ENCODE measurements at places on chromosomes 12 and 14. TPM values are rescaled to one million over a fixed set of nuclear protein-coding genes. Genes with fewer than 3 reads are reported as not detected.

CNOT2 gene
- 93.4 TPM for total RNA-seq

PSMC6 gene
- 135 TPM for total RNA-seq

TBX3 gene
- total RNA-seq = 7.1 TPM

TPPP2 gene
- total RNA-seq = not detected

PTPN21 gene
- 1.5 TPM for total RNA-seq

RPL36AL gene
- total RNA-seq = 110 TPM

GYS2 gene
- not detected for total RNA-seq

VDR gene
- 15.9 TPM for total RNA-seq

ZFHX2 gene
- not detected for total RNA-seq

GRCh38 chr12:66661357-66661756, 17.5 kb downstream of the GRIP1 start:
- no peak for DNase-seq

GRCh38 chr12:121839993-121840761, 18.5 kb downstream of the HPD start:
- DNase-seq = no peak

DNA sequence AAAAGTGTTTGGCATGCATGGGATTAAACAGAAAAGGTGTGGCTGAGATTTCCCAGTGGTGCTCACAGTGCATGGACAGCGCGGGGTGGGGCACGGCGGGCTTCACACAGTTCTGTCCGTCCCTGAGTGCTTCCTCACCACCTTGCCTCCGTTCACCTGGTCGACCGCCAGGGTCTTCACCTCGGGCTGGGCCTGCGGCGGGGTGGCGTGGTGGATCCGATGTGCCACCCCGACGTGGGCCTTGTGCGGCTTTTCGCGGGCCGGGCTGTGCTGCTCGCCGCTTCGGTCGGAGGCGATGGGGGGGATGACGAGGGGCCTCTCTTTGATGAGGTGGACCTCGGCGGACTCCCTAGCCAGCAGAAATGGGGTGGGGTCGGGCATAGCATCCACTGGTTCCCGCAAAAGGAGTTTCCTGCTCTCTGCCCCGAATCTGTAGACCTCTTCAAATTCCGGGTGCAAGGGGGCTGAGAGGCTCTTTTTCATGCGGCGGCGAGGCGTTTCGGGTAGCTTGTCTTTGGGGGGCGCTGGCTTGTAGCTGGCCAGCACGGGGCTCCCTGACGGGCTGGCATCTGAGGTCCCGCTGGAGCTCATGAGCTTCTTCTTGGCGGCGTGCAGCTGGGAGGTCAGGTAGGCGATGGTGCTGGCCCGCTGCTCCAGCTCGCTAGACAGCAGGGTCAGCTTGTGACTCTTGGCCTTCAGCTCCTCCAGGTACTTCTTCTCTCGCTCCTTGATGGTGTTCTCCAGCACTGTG, 35.5 kb downstream of the CCDC92 start:
- no peak for DNase-seq

DNA sequence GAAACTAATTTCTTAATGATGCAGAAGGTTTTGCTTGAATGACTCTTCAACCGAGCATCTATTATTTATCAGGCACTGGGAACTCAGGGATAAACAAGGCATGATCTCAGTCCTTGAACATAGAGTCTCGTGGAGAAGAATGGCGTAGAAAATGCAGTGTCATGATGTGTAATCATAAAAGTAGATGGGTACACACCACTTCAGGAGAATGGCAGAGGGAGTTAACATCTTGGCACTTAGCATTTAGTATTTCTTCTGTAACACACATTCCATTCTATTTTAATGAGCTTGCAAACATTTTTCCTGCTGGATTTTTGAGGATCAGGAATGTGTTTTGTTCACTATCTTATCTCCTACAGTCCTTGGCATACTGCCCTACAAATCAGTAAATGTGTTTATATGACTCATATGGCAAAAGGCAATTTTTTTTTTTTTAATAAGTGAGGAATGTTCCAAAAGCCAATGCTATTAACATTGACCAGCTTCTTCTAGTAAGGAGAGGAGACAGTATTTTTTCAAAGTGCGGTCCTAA, 3.8 kb downstream of the TXNRD1 start:
- DNase-seq = peak; percentile 39

- DNase-seq = no peak
Observed at GRCh38 chr14:99508896-99509629, 27.9 kb downstream of the CCNK start.

GRCh38 chr12:129717438-129717837, 186.4 kb downstream of the TMEM132D start:
- no peak for DNase-seq

DNA sequence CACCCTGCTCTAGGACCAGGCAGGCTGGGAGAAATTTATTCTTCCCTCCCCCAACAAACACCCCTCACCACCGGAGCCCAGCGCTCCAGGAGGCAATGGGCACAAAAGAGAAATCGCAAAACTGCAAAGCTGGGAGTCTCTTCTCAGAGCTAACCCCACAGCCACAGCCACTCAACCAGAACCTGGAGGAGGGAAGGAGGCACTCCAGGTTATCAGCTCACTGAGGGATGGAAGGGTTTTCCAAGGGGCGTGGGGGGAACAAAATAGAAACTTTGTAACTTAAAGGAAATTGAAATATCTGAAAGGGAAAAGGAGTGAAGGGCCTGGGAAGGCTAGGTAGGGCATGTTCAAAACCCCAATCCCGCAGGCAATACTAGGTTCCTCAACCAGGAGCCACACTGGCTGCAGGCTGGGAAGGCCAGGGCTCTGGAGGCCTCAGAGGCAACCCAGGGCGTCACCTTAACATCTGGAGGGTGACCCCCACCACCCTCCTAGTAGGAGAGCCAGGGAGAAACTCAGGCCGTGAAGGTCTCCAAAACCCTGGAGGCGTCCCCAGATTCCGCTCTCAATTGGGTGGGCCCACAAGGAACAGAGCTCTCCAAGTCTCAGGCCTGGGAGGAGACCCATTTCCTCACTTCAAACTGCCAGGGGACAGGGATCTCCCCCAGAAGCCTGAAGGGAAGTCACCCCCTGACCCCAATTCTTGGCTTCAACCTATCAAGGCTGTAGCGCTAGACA, 3.2 kb downstream of the KDM2B start:
- DNase-seq = no peak

- no peak for DNase-seq
Observed at GRCh38 chr14:92883066-92883465, 39.9 kb upstream of the CHGA start.

GRCh38 chr12:94649349-94650142, 811 bp downstream of the TMCC3 start:
- DNase-seq = peak; percentile 25

GRCh38 chr12:49322367-49322707, 718 bp upstream of the TROAP start:
- no peak for DNase-seq

DNA sequence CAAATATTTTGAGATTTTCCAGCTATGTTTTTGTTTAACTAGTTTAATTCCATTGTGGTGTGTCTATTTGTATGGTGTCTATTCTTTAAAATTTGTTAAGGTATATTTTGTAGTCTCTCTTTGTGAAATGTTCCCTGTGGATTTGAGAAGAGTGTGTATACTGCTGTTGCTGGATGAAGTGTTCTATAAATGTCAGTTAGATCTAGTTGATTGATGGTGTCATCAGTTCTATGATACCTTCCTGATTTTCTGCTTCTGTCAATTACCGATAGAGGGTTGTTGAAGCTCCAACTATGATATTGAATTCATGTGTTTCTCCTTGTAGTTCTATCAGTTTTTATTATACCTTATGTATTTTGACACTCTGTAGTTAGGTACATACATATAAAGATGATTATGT, 53.1 kb downstream of the FUT8 start:
- DNase-seq = no peak

DNA sequence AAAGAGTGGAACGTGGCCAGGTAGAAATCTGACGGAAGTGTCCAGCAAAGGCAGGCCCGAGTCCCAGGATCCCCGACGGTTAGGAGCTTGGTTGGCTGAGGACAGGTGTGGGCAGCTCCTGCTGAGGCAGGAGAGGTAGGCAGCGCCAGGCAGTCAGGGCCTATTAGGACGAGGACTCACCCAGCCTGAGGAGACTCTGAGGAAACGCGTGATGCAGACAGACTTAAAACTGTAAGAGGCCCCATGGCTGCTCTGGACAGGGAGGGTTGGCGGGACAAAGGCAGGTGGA, 255.7 kb upstream of the SFSWAP start:
- no peak for DNase-seq

GRCh38 chr12:31020385-31021166, 53.1 kb upstream of the DDX11 start:
- DNase-seq = no peak

- no peak for DNase-seq
Observed at GRCh38 chr12:552466-552865, 92.7 kb downstream of the B4GALNT3 start.

- DNase-seq = no peak
Observed at GRCh38 chr14:34662561-34663088, 32.7 kb upstream of the SNX6 start.

DNA sequence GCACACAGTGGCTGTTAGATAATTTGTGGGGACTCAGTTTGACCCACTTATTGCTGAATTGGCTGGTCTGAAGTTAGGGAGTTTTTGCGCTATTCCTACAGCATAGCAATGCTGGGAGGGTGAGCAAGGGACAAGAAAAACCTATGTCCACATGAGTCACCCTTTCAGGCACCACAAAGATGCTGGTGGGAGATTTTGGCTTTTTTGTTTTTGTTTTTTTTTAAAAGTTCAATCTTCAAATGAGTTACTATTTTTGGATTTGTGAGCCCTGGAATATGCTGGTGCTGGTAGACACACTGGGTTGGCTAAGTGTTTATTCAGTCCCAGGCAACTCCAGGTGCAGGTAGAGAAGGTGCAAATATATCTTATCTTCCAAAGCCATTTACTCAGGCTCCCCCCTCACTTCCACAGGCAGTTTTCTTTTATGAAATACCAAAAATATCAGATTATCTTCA, 143.4 kb downstream of the BTG1 start:
- no peak for DNase-seq

GRCh38 chr12:31740628-31741027, 11.8 kb upstream of the AMN1 start:
- no peak for DNase-seq

GRCh38 chr12:97046901-97047300, 139.8 kb downstream of the NEDD1 start:
- DNase-seq = no peak

- DNase-seq = no peak
Observed at GRCh38 chr12:130644146-130644545, 72.0 kb downstream of the RIMBP2 start.

- no peak for DNase-seq
Observed at GRCh38 chr12:106068296-106068695, 70.5 kb downstream of the NUAK1 start.

DNA sequence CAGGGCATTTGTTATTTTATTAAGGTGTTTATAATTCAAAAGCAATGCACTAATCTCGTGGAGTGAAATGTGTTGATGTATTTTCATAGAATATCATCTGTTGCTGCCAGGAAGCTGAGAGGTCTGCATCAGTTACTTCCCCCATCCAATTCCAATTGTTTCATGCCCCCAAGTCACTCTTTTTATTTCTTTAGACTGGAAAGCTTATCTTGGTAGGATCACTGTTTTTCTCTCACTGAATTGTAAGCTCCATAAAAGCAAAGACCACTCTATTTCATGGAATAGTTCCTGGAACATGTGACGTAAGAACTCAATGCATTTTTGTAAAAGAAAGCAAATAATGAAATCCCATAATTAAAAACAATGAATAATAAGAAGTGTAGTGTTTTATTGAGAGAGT, 420.2 kb downstream of the TRHDE start:
- no peak for DNase-seq

GRCh38 chr12:64618953-64619590, 8.8 kb downstream of the RASSF3 start:
- DNase-seq = no peak

GRCh38 chr12:45773747-45774146, 44.2 kb downstream of the ARID2 start:
- DNase-seq = no peak

- no peak for DNase-seq
Observed at GRCh38 chr12:120962532-120963020, 15.8 kb upstream of the HNF1A start.

- no peak for DNase-seq
Observed at GRCh38 chr14:53034688-53035230, 83.9 kb upstream of the FERMT2 start.

- DNase-seq = no peak
Observed at GRCh38 chr14:55889124-55889523, 229.1 kb upstream of the PELI2 start.

Measured in MG63 (cell line).